ENCODE measurements at places on chromosomes 16 and 17.

GRCh38 chr17:38731526-38732294 is 1.6 kb downstream of the CISD3 start:
- no peak for DNase-seq

DNA sequence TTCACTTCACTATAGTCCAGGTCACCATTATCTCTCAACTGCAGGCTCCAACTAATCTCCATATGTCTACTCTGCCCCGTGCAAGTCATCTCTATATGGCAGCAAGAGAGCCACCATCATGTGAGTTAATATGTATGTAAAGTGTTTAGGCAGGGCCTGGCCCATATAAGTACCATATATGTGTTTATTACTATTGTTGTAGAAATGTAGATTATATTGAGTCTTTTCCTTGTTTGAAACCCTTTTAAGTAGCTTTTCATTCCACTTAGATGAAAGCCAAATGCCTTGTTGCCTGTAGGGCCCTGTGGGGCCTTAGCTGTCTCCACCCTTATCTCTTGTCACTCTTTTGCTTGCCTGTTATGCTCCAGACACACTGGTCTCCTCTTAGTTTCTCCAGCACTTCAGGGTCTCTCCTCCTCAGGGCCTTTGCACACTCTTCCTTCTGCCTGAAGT is 164.0 kb downstream of the PHKB start:
- DNase-seq = no peak

GRCh38 chr17:80847496-80848230 is 144.0 kb upstream of the CHMP6 start:
- DNase-seq = no peak

DNA sequence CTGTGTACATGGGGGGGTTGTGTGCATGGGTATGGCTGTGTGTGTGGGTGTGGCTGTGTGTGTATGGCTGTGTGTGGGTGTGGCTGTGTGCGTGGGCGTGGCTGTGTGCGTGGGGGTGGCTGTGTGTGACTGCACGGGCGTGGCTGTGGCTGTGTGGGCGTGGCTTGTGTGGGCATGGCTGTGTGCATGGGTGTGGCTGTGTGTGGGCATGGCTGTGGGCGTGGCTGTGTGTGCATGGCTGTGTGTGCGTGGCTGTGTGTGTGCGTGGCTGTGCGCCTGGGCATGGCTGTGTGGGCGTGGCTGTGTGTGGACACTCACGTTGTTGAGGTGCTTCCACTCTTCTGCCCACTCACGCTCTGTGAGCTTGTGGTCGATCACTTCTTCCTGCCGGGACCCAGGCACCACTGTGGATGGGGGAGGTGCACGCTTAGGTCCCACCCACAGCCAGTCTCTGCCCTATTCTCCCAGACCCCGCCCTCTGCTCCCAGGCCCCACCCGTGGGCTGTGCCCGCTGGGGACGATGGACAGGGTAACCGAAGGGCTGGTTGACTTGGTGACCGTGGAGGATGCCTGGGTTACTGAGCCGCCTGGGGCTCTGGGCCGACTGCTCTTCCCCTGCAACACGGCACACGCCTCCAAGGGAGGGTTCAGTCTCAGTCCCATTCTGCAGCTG is 16.0 kb upstream of the PABPN1L start:
- DNase-seq = no peak

DNA sequence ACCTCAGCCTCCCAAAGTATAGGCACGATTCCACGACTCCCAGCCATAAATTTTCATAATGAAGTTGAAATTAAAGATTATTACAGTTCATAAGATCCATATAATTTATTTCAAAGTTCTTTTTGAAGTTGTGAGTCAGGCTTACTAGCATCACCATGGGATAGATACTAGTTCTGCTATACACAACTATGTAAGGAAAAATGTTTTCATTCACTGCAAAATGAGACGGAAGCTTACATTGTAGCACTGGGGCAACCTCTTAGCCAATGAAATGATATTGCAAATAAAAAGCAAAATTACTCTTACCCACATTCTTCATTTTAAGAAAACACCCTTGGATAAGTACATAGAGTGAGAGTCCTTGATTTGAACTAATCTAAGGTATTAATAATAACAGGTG is 18.8 kb upstream of the MARCHF10 start:
- DNase-seq = no peak

DNA sequence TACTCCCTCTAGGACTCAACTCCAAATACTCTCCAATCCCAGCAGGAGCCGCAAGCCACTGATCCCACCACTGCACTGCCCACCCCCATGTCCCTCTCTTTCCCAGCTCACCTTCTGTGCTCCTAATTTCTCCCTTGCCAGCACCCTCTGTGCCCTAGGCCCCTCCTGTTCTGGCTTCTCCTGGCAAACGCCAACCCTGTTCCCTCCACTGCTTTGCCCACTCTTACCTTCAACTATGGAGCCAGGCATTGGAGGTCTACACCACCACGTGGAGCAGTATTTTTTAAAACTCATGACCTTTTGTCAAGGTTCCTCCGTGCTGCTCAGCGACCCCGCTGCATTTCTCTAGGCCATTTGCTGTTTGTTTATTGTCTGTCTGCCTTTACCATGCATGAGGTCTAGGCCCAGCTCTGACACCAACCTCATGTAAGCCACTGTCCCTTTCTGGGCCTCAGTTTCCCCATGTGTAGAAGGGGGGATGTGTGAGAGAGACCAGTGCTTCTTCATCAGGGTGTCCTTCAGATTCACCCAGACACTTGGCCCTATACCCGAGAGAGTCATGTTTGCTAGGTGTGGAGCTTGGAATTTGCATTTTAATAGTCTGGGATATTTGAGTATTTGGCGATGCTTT is 4.6 kb downstream of the CCDC102A start:
- no peak for DNase-seq

DNA sequence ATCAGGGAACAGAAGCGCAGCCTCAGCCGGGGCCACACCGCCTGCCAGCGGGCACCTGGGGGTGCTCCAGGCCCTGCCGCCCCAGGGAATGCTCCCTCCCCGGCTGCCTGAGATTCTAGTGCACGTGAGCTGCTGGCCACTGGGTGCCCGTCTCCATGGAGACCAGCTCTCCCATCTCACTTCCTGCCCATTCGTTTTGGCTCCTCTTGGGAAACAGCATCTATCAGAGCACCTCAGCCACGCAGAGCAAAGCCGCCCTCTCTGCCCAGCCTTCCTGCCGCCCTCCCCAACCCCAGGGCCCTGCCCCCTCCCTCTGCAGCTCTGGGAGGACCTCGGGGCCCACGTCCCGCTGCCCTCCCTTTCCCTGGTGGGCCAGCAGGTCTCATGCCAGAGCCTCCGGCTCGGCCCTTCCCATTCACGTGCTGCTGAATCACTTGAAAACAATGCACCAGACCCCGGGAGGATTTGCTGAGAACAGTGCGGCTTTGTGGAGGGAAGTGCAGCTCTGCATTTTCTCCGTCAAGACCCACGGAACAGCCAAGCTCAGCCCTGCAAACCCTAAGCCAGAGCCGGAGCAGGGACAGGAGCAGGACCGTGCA is 19.4 kb downstream of the CEP295NL start:
- DNase-seq = peak; percentile 97

DNA sequence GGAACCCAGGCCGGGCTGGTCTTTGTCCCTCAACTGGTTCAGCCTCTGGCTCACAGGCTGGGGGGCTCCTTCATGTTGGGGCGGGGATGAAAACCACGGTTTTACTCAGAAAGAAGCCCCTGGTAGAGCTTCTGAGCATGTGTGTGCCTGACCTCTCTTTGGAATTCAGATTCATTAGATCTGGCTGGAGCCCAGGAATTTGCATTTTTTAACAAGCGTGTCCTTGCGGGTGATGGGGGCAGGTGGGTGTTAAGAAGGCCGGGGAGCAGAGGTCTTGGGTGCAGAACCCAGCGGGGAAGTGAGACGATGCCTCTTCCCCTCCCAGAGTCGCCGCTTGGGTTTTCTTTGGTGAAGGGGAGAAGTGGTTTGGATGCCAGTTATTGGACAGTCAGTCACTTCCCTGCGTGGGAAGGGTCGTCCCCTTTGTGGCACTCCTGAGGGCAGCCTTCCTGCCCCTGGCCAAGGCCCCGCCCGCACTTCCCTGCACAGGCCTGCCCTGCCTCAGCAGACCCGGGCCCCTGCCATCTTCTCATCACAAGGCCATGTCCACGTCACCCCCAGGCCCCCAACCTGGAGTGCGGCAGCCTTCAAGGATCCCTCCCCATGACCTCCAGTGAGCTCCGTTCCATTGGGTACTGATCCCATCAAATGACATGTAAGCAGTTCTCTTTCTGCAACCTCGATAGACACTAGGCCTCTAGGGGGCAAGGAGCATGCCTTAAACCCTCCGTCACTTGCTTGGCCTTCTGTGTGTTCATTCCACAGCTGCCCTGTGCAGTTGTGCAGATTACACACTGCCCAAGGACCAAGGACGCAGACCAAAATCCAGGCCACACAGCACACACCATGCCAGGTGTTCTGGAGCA is 177.7 kb upstream of the CIBAR2 start:
- DNase-seq = no peak

GRCh38 chr16:86872833-86873232 is 294.5 kb downstream of the FOXL1 start:
- no peak for DNase-seq

DNA sequence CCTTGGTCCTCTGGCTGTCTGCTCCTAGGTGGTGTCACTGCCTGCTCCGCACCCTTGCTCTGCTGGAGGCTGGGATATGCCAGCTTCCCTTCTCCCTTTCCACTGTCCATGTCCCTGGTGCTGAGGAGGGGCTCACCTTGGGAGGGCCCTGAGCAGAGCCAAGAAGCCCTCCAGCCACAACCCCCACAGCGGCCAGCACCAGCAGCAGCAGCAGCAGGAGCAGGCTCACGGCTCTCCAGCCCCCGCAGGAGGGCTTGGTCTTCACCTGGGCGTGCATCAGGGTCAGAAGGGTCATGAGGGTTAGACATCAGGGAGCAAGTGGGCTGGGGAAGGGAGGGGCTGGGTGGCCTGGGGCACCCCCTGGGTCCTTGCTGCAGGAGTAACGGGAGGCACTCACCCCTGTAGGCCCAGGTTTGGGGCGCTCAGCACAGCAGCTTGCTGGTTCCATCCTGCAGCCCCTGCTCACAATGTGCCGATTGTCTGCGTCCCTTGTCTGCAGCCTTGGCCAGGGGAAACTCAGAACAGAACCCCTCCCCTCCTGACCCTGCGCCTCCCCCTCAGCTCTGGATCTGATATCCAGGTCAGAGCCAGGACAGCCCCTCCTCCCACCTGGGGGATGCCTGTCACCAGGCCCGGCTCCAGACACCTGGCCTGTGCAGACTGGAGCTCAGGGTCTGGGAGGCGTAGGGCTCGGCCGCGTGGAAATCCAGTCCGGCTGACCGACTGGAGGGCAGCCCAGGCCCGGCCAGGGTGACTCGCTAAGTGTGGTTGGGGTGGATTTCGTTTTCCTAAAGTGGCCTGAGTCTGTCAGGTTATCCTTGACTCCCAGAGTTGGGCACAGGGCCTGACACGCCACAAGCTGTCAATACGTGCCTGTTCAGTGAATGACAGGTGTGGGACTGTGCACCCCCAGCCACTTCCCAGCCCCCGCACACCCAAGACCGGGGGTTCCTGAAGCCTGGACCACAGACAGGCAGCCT is at the start of gene BRICD5:
Gene BRICD5, minus strand, starts transcription at position 478 of the 980 bp plus-strand sequence. Its CDS starts 30 bp downstream, at position 448.
- no peak for DNase-seq

DNA sequence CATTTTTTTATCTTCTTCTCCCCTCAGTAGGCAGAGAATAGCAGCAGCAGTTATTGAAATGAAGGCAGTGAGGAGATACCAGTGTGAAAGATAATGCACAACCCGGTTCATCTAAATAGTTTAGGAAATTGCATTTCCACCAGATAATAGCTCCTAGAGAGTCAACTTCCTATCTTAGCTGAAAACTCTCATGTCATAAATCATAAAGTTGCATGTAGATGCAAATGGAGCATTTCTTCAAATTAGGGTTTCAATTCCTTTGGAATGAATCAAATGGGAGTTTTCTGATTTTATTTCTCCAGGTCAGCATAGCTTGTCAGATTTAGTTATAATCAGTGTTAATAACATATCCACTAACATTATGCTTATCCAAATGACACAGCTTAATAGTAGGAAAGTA is 335.3 kb downstream of the CNTNAP4 start:
- DNase-seq = no peak

- no peak for DNase-seq
Measured at GRCh38 chr17:65984299-65984698, 207.6 kb downstream of the CEP112 start.

GRCh38 chr16:49023050-49023449 is 258.6 kb downstream of the CBLN1 start:
- peak; percentile 31 for DNase-seq

DNA sequence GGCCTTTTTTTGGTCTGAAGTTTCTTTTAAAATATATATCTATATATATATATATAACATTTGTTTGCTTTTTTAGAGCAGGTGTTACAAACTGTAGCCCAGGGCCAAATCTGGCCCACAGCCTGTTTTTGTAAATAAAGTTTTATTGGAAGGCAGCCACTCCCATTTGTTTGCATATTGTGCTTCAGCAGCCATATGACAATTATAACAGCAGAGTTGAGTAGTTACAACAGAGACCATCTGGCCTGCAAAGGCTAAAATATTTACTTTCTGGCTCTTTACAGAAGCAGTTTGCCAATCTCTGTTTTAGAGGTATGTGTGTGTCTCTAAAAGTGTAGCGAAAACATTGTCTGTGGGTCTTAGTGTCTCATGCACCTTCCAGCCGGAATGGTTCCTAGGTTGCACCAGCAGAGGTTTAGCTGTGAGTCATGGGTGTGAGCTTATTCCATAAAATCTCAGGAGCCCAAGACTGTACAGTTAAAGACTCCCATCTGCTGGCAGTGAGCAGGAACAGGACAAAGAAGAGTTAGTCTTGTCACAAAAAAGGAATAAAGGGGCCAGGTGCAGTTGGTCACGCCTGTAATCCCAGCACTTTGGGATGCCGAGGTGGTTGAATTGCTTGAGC is 23.8 kb downstream of the LCMT1 start:
- DNase-seq = peak; percentile 43

- DNase-seq = peak; percentile 31
Measured at GRCh38 chr16:64365448-64365931, 756.4 kb downstream of the CDH11 start.

- peak; percentile 84 for DNase-seq
Measured at GRCh38 chr16:27470567-27471431, 68.8 kb downstream of the IL21R start.

DNA sequence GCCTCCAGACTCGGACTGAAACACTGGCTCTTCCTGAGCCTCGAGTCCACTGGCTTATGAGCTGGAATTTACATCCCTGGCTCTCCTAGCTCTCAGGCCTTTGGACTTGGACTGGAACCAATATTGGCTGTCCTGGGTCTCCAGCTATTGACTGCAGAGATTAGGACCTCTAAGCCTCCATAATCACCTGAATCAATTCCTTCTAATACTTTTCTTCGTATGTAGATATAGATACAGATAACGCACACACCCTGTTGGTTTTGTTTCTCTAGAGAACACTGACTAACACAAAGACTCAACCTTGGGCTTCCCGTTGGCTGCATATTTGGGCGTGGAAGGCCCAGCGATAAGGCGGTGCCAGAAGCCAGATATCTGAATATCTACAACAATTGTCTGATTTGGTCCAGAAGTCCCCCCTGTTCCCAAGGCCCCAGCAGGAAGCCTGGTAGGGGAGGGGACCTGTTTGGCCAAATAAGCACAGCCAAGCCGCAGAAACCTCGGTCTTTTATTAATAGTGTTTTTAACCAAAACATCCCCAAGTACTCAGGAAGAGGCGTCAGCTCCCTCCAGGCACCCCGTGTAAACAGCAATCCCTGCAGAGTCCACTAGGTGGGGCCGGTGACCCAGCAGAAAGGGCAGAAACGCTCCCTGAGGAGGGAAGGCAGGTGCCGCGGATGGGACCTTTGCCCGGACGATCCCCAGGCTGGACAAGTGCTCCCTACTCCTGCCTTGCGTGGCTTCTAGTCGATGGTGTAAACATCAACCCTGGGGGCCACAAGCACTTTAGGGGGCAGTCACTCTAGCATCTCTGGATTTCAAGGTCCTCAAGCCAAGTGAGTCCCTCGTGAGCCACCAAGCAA is 57.0 kb downstream of the ABR start:
- peak; percentile 47 for DNase-seq

Data from AG10803 (cell line).